Diencephalon (tissue), 1 donor: ENCODE measurements at places on chromosomes 1 and 21. TPM values are rescaled to one million over a fixed set of nuclear protein-coding genes. Genes with fewer than 3 reads are reported as not detected.

The FAM163A gene
- total RNA-seq: 1.6 TPM

The TTC34 gene
- 0.46 TPM for total RNA-seq

The COL18A1 gene
- 19.8 TPM for total RNA-seq

The EDEM3 gene
- total RNA-seq: 79.4 TPM

The A3GALT2 gene
- not detected for total RNA-seq

The GJA4 gene
- 3.9 TPM for total RNA-seq

The SGIP1 gene
- total RNA-seq: 79.6 TPM

The EPHA8 gene
- 10.4 TPM for total RNA-seq

The PTPN22 gene
- 0.92 TPM for total RNA-seq

The WDR77 gene
- 36.2 TPM for total RNA-seq
